Stimulated activated CD4-positive, alpha-beta T cell treated with anti-CD3 and anti-CD28 coated beads, Interleukin-1b, Interleukin-23, amount 100 ng/mL, for 4 hours (primary cell): ENCODE measurements at places on chromosomes 7 and 10.

- no peak for DNase-seq
These were observed 47.6 kb upstream of the CYP2C8 start for GRCh38 chr10:95116869-95117269.

DNA sequence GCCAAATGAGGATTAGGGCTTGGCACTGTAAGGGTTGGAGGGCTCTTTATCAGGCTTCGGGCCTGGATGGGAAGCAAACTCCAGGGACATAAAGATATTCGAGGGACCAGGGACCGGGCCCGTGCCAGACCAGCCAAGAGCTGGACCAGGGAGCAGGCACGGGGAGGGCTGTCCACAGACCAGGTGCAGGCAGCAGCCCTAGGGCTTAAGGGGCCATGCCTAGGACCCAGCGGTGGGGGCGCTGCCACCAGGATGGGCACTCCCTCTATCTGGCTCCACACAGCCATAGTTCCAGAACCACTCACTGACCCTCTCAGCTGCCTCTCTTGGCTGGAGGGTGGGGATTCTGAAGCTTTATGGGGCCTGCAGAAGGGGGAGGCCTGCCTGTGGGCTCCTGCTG, 32.9 kb downstream of the FAM241B start:
- no peak for DNase-seq

DNA sequence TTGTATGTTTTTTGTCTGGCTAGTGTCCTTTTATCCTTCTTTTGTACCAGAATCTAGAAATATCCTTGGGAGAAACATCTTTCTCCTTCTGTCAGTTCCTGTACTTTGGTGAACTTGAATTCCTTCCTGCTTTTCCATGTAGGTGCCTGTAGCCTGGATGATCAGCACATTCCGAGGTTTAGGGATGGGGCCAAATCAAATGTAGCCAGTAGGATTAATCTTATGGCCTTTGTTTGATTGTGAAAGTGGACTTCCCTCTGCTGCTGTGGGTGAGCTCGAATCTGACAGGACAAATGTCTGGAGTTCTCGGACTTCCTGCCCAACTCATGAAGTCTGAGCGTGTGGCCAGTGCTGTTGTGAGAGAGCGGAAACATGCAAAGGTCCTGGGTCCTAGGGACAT, 33.2 kb upstream of the NAMPT start:
- no peak for DNase-seq

DNA sequence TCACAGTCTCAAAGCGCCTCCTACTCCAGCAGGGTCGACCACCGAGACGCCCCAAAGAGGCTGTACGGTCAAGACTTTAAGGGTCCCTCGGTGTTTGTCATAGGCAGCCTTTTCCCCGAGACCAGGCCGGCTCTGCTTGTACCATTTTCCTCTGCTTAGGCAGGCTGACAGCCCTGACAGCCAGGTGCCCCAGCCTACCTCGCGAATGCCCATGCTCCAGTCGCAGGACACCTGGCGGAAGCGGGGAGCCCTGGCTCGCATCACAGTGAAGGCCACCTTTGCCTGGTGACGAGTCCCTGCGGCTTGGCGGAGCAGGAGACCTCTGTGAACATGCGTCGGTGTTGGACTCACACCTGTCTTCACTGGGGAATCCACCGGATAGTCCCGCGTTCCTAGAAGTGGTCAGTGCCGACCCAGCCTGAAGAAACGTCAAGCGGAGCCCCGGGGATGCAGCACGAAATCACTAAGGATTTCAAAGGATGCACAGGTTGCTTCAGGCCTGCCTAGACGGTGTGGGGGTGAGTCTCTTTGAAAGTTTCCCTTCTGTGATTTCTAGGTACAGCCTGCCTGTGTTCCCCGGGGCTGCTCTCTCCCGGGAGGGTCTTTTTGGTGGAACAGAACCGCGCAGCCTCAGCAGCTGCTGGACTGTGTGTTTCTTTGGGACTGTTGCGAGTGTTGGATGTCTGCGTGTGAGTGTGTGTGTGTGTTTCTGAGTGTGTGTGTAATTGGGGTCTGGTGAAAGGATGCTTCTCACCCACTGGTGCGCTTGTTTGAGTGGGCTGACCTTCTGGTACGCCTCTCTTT, 30.5 kb upstream of the ZNF273 start:
- DNase-seq: no peak

- no peak for DNase-seq
These were observed 124.4 kb upstream of the NPS start for GRCh38 chr10:127424594-127425264.
